Lung (tissue), 17 donors: ENCODE measurements at places on chromosomes 1 and 21.

DNA sequence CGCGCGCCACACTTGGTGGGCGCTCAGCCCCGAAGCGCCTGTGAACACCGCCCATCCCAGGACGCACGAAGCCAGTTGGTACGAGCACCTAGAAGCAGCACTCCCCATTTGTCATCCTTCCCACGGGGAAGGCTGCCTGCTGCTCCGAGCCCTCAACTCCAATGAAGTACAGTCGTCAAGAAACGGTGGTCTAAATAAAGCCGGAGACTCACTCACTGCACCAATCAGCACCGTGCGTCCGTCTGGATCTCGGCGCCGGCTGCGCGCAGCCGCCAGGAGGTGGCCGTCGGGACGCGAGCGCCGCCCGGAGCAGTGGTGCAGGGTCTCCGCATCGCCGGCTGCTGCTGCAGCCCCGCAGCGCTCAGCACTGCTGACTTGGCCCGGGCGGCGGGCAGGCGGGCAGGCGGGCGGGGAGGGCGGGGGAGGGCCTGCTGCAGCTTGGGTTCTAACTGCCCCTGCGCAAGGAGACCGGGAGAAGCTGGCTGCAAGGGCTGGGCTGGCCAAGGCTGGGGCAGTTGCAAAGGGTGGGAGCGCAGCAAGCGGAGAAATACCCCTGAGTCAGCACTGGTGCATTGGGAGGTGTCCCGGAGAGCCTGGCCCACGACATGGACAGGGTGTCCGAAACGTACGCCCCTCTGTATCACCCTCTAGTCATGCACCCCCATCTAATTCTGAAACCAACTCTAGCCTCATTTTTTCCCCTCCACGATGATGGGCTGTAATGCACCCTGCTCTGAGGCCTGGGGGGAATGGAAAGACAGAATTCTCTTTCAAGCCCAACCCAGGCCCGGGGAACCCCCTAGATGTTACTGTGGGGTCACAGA lies 35.8 kb upstream of the H6PD start:
- DNase-seq: peak; percentile 71

DNA sequence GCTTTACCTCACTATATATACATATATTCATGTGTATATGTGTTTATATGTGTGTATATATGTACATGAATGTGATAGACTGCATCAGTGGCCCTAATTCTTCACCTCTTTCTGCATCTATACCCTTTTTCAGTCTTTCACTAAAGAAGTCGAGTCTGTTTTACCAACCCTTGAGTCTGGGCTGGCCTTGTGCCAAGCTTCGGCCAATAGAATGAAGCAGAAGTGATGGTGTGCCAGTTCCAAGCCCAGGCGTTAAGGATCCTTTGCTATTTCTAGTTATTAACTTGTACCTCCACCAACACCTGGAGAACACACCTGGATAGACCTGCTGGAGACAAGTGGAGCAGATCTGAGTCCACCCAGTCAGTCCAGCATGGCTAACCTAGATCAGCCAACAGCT lies 61.6 kb upstream of the PPM1J start:
- DNase-seq: no peak

- no peak for DNase-seq
Measured at GRCh38 chr1:186078245-186078644, 296.8 kb downstream of the TPR start.

- DNase-seq: no peak
Measured at GRCh38 chr1:109256085-109256484, 6.7 kb downstream of the CELSR2 start.

DNA sequence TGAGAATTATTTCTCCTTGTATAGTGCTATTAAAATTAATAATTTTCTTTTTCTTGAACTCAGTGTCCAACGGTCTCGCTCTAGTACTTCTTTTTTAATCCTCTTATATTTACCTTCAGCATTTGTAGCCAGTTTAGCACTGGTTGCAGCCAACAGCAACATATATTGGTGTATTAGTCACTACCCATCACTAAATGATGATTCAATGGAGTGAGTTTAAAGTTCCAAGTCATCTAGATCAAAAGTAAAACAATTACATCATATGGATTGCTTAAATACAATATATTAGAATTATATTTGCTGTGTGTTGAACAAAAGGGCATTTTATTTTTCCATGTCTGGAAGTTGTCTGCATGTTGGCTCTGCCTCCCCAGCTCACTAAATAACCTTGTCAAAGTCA lies 591.8 kb downstream of the ADGRL2 start:
- DNase-seq: no peak

GRCh38 chr21:39156024-39156423 lies 27.2 kb downstream of the PSMG1 start:
- DNase-seq: no peak

DNA sequence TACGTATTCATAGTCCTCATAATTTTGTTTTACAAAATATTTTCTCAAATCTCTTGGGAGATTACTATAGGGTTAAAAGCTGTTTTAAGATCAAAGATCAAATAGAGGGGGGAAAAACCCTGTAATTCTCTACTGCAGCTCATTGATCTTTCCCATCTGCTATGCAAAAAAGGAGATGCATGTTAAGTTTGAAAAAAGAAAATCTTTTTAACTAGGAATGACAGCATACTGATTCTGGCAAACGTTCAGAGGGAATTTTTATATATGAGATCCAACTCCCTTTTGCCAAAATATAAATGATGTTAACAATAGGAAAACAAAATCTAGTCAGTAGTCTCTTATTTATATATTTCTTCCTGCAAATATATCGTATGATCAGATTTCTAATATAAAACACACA lies 69.1 kb downstream of the SMYD3 start:
- peak; percentile 77 for DNase-seq

DNA sequence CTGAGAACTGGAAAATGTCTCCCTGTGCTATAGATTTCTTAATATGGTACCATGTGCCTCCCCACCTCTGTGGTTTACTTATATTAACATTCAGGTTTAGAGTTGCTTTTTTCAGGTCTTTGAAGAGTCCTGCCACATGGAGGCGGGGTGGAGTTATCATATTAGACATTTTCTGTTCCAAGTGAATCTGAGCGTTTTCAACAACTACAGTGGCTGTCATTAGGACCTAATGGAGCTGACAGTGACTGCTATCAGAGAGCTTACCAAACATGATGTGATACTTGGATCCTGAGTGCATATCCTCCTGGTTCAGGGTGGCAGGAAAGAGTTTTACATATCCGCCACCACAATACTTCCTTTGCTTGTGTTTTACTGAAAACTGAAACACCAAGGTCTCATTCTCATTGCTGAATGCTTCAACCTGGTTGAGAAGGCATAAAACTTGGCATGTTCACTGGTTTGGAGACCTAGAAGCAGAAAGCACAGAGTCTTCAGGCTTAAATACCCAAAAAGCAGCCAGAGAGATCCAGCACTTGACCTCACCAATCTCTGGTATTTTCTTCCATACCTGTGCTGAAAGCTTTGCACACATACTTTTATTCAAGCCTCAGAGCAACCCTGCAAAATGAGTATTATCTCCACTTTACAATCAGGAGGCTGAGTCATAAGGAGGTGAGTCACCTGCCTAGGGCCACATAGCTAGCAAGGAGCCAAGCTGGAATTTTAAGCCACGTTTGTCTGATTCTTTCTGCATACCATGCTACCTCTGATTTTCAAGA lies 47.4 kb upstream of the OSBPL9 start:
- no peak for DNase-seq

- DNase-seq: peak; percentile 40
Measured at GRCh38 chr1:87820668-87821334, 492.1 kb downstream of the LMO4 start.

DNA sequence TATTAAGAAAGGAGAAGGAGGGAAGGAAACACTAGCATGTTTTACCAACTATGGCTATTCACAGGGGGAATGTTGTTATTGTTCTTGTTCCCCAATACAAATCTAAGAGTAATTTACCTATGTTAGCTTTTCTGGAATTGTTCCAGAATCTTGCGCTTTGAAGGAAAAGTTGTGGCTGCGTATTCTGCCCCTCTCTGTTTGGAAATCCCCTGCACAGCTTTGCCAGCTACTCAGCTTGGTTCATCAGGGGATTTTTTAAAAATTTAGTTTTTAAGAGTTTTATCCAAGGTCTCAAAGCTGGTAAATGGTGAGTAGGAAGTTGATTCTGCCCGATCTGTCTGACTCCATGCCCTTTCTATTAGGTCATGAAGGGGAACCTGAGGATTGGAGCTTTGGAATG lies 9.5 kb upstream of the IRF6 start:
- no peak for DNase-seq

- peak; percentile 32 for DNase-seq
Measured at GRCh38 chr1:111441573-111442192, 7.4 kb downstream of the WDR77 start.

- DNase-seq: no peak
Measured at GRCh38 chr1:212161231-212161781, 123.9 kb upstream of the PPP2R5A start.

DNA sequence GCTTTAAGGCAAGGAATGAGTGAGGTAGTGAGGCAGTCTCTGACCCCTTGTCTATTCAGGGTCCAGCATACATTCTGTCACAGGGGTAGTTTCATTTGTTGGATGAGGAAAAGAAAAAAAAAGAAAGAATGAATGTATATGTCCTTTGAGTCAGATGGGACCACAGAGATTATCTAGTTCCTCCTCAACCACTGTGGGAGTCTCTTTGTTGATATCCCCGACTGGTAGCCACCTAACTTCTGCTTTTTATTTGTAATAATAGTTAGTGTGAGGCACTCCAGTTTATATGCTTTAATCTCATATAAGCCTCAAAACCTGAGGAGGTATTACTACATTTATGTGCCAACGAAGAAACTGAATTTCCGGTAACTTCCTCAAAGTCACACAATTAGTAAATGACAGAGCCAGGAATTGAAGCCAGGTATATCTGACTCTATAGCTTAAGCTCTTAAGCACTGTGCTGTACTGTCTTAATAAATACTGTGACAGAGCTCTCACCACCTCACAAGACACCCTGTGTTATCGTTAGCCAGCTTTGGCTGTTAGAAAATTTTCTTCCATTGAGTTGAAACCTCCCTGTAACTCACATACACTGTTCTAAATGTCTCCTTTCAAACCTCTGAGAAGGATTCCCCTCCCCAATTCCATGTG lies 82.2 kb downstream of the MDM4 start:
- DNase-seq: no peak

- peak; percentile 94 for DNase-seq
Measured at GRCh38 chr1:244361764-244362473, 89.8 kb downstream of the ADSS2 start.

GRCh38 chr1:51086496-51087271 lies 15.3 kb upstream of the C1orf185 start:
- DNase-seq: no peak

GRCh38 chr1:178093951-178094738 lies at the start of gene RASAL2:
TSS of gene RASAL2 (plus strand) at chr1:178094104. CDS start at chr1:178094493, 389 bp downstream.
- peak; percentile 76 for DNase-seq

GRCh38 chr1:207227131-207227630 lies 94.3 kb upstream of the CD55 start:
- no peak for DNase-seq

GRCh38 chr1:14282707-14283106 lies 315.8 kb upstream of the KAZN start:
- DNase-seq: no peak

GRCh38 chr1:25580927-25581326 lies 35.7 kb upstream of the MAN1C1 start:
- peak; percentile 67 for DNase-seq

DNA sequence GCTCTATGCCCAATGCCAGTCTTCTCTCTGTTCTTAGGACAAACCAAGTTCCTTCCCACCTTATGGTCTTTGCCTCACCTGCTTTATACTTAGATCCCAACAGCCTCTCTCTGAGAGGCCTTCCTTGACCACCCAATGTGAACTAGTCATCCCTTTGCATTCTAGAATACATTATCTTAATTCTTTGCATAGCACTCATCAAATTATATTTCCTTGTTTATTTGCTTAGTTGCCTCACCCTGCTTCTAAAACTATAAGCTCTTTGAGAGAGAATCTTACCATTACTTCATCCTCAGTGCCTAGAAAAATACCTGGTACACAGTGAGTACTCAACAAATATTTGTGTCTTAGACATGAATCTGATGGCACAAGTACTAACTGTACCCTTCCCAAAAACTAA lies 8.0 kb downstream of the PIGP start:
- no peak for DNase-seq

GRCh38 chr21:32770871-32771523 lies 558 bp downstream of the PAXBP1 start:
- DNase-seq: peak; percentile 57

DNA sequence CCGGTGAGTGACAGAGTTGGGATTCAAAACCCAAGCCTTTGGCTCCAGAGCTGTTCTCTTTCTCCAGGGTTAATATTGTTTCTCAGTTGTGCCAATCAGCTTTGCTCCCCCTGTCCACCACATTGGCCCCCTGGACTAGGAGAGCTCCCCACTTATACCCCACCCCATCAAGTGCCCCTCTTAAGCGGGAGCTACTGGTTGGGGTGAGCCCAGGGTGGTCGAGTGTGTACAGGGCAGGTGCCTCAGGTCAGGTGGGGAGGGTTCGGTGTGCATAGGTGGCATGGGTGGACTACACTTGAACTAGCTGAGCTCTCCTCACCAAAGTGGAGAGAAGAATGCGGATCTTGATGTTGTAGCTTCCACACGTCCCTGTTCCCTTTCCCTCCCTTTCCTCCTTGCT lies 14.2 kb downstream of the KCNA2 start:
- DNase-seq: no peak

- DNase-seq: no peak
Measured at GRCh38 chr1:40384887-40385286, 11.4 kb downstream of the SMAP2 start.

DNA sequence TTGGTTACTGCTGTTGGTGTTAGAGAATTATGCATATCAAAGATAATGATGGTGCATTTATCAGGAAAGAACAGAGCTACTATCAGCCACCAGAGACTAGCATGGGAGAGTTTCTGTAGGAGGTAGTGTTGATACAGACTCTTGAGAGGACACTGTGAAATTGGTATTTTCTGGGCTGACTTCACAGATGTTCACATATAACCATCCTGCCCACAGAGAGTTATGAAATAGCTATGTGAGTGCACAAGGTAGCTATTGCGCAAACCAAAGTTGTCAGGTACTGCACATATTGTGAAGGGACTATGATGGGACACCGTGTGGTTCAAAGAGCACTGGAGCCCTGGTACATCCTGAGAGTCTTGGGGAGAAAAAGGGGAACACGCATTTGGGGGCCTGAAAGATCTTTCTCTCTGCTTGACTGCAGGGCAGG lies 1.4 kb upstream of the TLCD4 start:
- no peak for DNase-seq

DNA sequence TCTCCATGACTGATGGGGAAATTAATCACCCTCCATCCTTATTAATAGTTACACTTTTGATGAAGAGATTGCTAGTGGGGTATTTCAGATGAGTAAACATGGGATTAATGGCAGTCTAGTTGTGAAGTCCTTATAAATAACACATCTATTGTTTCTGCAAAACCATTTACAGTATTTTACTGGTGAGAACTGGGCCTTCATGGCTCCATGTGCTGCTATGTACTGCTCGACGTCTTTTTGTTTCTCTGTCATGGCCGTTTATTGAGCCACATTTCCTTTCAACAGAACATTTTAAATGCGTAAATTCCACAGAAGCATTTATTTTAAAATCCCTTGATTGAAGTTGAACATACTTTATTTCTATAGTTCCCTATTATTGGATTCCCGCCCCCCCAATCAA lies 34.5 kb downstream of the SPEN start:
- no peak for DNase-seq
